ENCODE measurements at places on chromosomes 3 and 15. TPM values are rescaled to one million over a fixed set of nuclear protein-coding genes. Genes with fewer than 3 reads are reported as not detected.

- no peak for DNase-seq
Measured at GRCh38 chr3:105611304-105612192, 244.8 kb downstream of the ALCAM start.

DNA sequence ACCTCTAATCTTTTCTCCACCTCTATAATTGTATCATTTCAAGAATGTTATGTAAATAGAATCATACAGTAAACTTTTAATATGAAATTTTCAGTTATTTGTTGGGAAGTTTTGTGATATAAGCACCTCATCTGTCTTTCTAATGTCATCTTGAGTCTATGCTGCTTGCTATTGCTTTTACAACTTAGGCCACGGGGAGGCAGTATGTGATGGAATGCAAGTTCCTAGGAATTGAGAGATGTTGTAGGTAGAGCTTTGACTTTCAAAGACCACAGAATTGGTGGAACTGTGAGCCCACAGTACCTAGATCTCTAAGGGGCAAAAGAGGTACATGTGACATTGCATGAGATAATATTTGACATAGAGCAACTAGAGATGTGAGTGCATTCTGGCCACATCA is 328.3 kb downstream of the MFSD1 start:
- no peak for DNase-seq

- DNase-seq, result no peak
Measured at GRCh38 chr3:38284756-38285150, 2.7 kb downstream of the SLC22A14 start.

- DNase-seq, result no peak
Measured at GRCh38 chr15:36707884-36708435, 128.5 kb downstream of the CDIN1 start.

- DNase-seq, result peak; percentile 79
Measured at GRCh38 chr15:40366457-40367370, 8.7 kb downstream of the DISP2 start.

DNA sequence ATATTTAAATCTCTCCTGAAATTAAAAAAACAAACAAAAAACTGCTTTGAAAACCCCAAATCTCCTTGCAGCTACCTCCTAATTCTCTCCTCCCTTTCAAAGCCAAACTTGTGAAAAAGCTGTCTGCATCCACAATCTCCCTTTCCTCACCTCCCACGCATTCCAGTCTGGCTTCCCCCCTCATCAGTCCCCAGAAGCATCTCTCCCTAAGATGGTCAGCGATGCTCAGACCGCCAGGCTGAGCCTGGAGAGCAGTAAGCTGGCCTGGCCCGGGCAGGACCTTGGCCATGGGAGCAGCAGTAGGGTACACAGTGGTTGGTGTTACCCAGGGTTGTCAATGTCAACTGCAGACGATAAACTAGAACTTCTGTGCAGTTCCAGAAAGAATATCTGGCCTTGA is 32.9 kb upstream of the BLM start:
- no peak for DNase-seq

- DNase-seq, result no peak
Measured at GRCh38 chr3:71579935-71580406, 3.6 kb downstream of the FOXP1 start.

DNA sequence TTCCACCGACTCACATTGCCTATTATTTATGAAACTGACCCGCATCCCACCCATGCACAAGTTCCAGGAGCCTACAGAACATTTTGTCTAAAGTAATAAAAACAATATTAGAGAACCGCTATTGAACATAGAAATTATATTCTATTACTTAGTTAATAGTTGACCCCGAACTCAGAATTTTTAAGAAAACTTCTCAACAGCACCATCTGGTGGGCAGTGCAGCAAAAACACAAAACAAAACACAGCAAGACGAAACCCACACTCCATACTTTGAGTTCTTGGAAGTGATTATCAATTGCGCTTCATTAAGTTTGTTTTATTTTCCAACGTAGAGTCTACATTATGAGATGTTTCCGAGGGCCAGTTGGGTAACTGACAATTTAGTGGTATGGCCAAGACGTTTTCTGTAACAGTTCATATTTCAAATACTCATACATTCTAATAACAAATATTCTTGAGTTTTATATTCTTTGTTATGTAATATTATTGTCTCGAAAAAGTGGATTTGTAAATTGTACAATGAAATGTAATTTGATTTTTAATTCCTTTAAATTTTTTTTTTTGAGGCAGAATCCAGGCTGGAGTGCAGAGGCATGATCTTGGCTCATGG is 24.0 kb upstream of the C3orf70 start:
- no peak for DNase-seq

GRCh38 chr3:160368804-160369203 is 30.2 kb downstream of the IFT80 start:
- DNase-seq, result no peak

DNA sequence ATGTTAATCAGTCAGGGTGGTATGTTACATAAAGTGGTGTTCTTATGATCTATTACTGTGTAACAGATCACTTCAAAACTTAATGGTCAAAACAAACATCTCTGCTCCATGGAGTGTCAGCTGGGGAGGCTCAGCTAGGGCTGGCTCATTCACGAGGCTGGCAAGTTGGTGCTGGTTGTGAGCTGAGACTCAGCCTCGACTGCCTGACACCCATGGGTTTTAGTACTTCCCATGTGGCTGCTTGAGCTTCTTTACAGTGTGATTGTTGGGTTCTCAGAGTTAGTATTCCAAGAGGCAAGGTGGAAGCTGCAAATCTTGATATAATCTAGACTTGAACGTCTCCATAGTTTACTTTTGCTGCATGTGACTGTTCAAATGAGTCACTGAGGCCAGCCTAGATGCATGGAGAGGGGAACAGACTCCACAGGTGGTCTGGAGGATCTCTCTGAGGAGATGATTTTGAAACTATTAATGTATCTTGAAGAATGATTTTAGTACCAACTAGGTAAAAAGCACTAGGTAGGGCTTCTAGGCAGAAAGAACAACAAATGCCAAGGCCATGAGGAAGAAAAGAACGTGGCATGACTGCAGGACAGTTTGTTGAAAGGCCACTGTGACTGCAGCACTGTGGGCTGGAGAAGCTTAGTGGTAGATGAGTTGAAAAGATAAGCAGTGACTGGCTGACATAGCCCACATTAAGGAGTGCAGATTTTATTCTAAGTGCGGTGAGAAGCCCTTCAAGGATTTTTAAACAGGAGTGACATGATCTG is 281.1 kb upstream of the PROK2 start:
- DNase-seq, result no peak

Gene ZBBX
- total RNA-seq, result 18.8 TPM

Gene ESYT3
- 22.9 TPM for total RNA-seq

Gene SKOR1
- 1.5 TPM for total RNA-seq

Gene CATSPER2
- 40.2 TPM for total RNA-seq
